ENCODE measurements at places on chromosomes 2 and 18. TPM values are rescaled to one million over a fixed set of nuclear protein-coding genes. Genes with fewer than 3 reads are reported as not detected.

The BMP10 gene
- not detected for total RNA-seq

The IFT172 gene
- total RNA-seq = 18.0 TPM

GRCh38 chr2:205849136-205849535 is 166.8 kb downstream of the NRP2 start:
- DNase-seq = no peak

- peak; percentile 57 for DNase-seq
These were observed 29.5 kb upstream of the MYO1B start for GRCh38 chr2:191215666-191216065.

The CRYGC gene
- total RNA-seq = not detected

DNA sequence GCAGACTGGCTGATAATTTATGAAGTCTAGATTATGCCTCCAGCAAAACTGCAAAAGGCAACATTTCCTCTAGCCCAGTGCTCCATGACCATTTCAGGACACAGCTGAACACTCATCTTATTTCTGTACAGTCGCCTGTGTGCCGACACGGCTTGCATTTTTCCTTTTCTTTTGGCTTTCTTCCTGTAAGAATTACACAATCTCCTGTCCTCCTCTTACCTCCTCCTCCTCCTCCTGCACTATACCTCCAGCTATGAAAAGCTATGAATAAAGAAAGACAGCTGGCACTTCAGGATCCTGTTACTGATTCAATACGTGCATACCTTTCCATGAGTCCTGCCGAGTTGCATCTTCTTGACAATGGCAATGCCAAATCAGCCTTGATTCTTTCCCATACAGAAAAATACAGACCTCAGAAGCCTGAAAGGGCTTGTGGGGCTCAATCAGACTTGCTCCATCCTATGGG is 32.2 kb upstream of the TRIB2 start:
- peak; percentile 68 for DNase-seq

DNA sequence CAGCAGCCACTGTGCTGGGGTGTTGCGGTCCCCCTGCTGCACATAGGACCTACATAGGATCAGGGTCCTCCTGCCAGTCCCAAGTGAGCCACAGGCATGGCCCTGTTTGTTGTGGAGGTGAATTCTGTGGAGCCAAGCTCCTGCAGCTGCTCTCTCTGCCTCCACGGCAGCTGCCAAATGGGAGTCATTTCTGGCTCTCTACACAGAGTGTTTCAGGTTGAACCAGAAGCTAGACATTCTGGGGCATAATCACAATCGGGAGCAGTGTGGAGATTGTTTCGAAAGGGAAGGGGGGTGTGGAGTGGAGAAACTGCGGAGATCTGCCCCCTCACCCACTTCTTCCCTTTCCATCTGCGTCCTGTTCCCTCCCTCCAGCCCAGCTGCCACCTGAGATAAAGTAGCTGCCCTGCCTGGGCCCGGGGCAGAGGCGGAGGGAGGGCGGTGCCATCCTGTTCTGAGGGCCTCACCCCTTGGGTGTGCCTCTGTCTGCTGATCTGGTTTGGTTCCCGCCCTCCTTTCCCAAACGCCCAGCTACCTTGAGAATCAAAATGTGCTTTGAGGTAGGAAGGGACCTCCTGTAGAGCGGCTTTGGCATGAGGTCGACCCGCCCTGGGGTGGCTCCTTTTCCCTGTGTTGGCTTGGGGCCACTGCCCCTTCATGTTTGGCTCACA is 139.4 kb downstream of the WDSUB1 start:
- no peak for DNase-seq

DNA sequence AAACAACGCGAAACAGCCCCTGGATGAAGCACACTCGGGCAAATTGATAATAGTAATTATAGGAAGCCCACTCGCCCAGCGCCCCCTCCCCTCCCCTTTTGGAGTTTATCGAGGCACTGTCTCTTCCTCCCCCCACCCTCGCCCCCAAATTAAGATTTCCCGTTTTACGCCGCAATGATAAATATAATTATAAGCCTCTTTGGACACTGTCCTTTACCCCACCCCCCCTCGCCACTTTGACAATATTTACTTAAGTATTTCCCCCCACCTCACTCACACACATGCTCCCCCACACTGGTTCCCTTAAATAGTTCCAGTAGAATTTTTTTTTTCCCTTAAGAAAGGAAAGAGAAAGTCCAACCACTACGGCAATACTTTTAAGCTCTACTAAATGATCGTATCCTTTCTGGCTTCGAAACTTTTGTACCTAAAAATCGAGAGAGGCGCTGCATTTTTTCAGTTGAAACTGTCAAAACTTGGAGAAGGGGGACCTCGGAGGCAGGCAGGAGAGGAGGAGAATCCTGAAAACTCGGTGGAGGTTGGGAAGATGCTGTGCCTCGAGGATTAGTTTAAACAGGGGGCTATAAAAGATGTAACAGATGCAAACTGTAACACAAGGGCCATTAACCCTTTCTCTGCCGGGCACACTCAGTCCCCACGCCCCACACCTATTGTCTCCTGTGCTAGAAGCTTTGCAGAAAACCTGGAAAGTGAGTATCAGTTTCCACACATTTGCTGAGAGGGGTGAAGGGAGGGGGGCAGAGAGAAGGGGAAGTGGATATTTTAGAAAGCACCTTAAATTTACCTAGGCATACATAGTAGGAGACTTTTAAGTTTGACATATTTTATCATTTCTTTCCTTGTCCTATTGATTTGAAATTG is 1.8 kb downstream of the ZEB2 start:
- DNase-seq = peak; percentile 64

DNA sequence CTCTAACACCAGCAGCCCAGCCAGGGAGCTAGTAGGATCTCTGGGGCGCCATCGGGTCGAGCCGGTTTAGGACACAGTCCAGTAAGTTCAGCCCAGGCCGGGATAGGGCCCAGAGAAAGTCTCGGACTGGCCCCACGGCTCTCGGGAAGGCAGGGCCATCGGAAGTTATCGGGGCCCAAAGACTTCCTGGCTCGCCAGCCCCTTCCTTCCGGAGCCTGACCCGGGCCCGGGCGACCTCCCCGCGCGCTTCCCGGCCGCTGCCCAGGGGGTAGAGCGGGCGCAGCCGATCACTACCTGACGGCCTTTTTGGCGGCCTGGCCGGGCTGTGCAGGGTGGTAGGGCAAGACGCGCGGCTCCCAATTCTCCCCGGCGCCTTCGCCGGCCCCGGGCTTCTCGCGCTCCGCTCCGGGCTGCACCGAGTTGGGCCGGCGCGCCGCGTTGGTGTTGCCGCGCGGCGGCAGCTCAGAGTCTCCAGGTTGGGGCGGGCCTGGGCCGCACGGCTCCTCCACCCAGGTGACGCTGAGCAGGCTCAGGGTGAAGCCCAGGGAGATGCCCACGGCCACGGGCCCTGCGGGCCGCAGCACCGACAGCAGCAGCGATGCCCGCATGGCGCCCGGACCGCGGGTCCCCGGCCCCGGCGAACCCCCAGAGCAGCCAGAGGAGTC is 546 bp downstream of the CHPF start:
- peak; percentile 28 for DNase-seq
